ENCODE measurements at places on chromosomes 16 and 17. TPM values are rescaled to one million over a fixed set of nuclear protein-coding genes. Genes with fewer than 3 reads are reported as not detected.

Gene DHX58
- 26.7 TPM for total RNA-seq

Gene CLDN6
- total RNA-seq = 0.14 TPM

Gene STX1B
- total RNA-seq = 0.36 TPM

Gene CHST5
- total RNA-seq = not detected

Gene NPTX1
- total RNA-seq = 0.73 TPM

Gene CCDC200
- 2.7 TPM for total RNA-seq

DNA sequence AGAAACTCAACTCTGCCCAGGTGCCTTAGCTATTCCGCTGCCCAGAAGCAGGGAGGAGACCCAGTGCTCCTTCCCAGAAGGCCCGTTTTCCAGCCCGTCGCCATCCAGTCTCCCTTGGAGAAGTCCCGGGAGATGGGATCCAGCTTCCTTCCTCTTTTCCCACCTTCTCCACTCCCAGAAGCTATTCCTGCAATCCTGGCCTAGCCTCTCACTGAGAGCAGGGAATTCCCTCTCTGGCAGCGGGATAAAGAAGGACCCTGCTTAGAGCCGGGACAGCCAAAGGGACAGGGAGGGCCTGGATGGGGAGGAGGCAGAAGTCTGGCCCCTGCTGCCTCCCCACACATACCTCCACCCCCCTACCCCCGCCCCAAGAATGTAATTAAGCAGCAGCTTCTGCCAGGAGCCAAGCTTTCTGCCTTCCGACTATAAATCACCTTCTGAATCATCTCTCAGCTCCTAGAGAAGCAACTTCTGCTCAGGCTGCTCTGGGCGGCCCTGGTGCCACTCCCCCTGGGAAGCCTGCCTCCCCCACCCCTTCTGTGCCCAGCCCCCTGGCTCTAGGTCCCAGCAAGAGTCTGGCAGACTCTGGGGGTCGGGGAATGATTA, 6.4 kb downstream of the WNT3 start:
- no peak for DNase-seq

GRCh38 chr16:89921702-89922476, 1.3 kb upstream of the TUBB3 start:
- no peak for DNase-seq

GRCh38 chr16:13039526-13039925, 138.1 kb downstream of the SHISA9 start:
- no peak for DNase-seq

DNA sequence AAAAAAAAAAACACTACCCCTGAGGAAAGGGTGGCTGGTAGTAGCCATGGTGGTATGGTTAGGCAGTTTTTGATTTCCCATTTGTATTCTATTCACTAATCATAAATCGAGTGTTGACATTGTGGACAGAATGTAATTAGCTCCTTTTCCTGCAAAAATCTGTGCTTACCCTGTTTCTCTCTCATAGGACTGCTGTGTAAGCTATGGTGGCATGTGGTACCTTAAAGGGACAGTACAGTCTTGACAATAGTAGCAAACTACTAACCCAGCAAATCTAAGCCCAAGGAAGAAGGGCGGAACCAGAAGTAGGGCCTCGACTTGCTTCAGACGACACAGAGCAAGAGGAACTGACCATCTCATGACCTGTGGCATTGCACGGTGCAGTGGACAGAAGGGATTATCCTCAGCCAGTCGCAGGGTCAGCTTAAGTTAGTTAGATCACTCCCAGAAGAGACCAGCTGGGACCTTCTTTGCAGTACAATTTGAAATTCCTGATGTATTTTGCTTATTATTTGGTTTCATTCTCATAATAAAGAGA, 36.3 kb downstream of the POLR3E start:
- no peak for DNase-seq

GRCh38 chr17:10683853-10684252, 13.5 kb downstream of the SCO1 start:
- DNase-seq = no peak

DNA sequence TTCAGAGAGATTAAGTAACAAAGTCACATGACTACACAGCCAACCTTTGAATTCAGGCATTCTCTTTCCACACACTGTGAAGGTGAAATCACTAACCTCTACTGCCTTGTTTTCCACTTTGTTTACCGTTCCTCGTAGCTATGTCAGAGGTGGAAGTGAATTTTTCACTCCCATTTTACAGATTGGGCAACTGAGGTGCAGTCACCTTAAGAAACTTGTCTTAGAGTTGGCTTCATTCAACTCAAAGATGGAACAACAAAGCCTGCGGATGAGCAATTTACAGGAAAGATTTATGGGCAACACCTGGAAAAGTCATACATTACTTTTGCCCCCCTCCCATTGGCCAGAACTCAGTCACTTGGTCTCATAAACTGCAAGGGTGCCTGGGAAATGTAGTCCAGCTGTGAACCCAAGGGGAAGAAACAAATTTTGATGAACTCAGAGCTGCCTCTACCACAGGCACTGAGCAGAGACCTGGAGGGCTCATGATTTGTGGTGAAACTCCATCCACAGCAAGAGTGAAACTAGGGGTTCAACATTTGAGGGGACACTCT, 784.6 kb upstream of the EEF2KMT start:
- no peak for DNase-seq

GRCh38 chr17:59105852-59106462, 723 bp downstream of the TRIM37 start:
- DNase-seq = peak; percentile 65

GRCh38 chr17:64326420-64327054, 63.5 kb upstream of the TEX2 start:
- DNase-seq = peak; percentile 16

DNA sequence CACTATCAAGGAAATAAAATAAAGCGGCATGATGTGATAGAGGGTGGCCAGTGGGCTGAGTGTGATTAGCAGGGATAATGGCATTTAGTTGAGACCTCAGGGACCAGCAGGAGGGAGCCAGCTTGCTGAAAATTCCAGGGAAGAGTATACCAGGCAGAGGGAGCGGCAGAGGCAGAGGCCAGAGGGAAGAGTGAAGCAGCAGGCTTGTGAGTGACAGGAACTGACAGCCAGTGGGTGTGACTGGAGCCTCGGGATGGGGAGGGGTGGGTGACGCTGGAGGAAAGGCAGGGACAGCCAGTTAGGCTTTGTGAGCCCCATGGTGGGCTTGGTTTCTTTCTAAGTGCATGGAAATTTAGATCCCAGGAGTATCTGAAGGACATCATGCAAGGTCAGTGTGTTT, 209.7 kb upstream of the CACNG3 start:
- DNase-seq = no peak

DNA sequence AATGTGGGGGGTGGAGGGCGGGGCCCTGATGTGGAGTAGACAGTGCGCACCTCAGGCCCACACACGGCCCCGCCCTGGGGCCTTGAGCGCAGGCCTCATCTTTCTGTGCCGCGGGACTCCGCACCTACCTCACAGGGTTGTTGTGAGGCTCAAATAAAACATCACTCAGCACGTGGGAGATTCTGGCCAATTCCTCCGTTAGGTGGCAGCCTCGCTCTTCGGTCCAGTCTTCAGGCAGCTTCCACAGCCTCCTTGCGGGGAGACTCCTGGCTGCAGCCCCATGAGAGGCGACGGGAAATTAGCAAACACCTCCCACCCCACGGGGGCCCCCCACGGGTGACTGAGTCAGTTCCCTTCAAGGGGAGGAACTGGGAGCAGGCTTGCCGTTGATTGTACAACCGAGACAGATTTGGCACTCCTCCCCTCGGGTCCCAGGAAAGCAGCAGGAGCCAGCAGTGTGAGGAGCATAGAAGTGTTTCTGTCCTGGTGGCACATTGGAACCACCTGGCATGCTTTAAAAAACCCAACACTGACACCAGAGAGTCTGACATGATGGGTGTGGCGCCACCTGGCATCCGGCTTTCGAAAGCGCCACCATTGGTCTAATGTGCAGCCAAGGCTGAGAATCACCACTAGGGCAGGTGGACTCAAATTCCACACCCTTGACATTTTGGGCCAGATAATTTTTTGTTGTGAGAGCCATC, 7.6 kb downstream of the MRM1 start:
- peak; percentile 26 for DNase-seq

DNA sequence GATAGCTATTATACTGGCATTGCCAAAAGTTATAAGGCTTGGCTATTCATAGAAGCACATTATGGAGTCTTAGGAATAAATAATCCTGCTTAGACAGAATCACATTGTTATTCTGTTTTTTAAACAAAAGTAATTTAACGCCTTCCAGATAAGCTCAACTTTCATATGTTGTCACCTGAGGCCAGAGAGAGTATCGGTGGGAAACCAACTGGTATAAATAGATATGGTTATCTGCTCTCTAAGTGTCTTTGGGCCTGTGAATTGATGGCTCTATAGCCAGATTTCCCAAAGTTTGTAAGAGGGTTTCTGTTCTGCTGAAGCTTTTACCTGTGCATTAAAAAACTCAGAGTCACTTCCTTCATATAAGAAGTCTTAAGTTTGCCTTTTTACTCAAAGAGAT, 1449.4 kb downstream of the CDH11 start:
- DNase-seq = no peak

DNA sequence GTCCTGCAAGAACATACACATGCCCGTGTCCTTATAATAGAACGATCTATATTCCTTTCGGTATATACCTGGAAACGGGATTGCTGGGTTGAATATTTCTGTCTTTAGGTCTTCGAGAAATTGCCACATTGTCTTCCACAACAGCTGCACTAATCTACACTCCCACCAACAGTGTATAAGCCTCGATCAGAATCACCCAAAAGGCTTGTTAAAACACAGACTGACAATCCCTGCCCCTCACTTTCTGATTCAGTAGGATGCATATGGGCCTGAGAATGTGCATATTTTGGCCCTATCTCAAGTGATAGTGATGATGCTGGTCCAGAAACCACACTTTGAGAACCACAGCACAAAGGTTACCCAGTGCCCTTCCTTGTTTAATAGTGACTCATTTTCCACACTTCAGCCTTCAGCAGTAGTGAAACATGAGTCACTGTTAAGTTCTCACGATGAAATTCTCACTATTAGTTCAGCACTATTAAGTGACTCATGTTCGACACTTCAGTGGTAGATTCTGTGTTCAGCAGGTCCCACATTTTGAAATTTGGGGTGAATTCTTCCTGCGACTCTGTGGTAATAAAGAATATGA, 215.6 kb downstream of the GRIN2A start:
- DNase-seq = no peak

GRCh38 chr16:61432421-61432820, 603.8 kb downstream of the CDH8 start:
- DNase-seq = no peak

DNA sequence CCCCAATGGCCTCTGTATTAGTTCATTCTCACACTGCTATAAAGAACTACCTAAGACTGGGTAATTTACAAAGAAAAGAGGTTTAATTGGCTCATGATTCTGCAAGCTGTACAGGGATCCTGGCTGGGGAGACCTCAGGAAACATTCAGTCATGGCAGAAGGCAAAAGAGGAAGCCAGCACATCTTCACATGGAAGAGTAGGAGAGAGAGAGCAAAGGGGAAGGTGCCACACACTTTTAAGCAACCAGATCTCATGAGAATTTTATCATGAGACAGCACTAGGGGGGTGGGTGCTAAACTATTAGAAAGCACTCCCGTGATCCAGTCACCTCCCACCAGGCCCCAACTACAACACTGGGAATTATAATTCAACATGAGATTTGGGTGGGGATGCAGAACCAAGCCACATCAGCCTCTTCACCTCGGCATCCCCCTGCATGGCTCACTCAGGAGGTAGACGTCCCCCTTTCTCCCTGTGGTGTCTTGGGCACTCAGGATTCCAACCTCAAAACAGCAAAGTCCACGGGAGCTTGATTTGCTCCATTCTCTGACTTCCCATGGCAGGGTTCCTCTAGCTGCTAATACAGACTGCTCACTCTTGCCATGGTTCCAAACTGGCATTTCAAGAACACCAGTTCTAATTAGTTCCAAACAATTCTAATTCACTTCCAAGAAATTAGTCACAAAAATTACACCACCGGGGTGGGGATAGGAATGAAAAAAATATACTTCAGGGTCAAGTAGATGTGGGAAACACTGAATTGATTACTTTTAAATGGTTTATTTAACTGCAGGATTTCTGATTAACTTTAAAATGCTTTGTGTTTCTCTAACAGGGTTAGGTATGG, 203.8 kb upstream of the HSBP1 start:
- DNase-seq = no peak

- no peak for DNase-seq
Measured at GRCh38 chr17:21025451-21025850, 17.4 kb downstream of the USP22 start.

Measured in prostate gland (tissue), 2 donors.